Stimulated activated naive B cell treated with anti-CD40 and anti-IgM and Interleukin-4, amounts not matched to agents 10 μg/mL and 1 μg/mL and 100 μg/mL, for 72 hours (primary cell): ENCODE measurements at places on chromosomes 7 and 10.

GRCh38 chr10:99648717-99649116, 10.6 kb upstream of the ENTPD7 start:
- DNase-seq, result no peak

DNA sequence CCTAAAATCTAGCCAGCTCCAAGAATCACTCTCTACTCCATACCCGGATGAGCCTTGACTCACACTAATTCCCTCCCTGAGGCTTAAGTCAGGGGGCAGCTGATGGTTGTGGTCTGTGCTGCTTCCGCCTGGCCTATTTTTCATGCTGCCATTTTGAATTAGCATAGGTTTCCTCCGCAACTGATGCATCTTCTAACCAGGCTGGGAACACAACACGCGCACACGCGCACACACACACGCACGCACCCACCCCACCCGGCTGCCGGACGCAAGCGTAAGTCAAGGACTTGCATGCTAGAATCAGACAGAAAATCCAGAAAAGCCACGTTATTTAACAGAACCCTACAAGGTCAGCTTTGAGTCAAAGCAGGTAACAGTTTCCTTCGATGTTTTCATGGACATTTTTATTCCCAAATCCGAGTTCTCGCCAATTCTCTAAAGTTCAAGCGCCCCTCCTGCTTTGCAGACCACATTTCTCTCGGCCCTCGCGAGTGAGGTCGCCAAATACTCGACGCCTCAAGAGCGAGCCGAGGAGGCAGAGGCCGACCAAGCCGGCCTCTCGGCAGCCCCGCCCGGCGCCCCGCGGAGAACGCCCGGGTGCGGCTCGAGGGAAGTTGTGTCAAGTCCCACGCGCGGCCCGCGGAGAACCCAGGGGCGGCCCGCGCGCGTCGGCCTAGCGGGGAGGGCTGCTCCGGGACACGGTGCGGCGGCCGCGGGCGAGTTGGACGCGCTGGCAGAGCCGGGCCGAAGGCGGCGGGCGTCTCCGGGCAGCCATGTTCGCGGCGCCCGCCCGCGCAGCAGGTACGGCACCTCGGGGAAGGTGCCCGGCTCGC, 961 bp downstream of the SCRN1 start:
- DNase-seq, result no peak

DNA sequence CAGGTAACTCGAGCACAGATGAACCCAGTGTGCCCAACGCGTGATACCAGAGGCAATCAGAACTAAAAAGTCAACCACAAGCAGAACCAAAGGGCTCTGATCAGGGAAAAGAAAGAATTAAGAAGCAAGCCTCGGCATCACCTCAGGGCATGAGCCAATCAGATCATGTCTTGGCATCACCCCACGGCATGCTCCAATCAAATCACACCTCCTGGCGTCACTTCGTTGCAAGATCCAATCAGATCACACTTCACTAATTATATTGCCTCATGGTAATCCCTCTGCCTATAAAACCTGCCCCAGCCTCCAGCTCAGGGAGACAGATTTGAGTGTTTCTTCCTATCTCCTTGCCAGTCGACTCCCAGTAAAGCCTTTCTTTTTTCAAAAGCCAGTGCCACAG, 46.8 kb downstream of the TYW1B start:
- no peak for DNase-seq

- peak; percentile 59 for DNase-seq
These were observed 618 bp downstream of the KIF5B start for GRCh38 chr10:32055478-32056135.

DNA sequence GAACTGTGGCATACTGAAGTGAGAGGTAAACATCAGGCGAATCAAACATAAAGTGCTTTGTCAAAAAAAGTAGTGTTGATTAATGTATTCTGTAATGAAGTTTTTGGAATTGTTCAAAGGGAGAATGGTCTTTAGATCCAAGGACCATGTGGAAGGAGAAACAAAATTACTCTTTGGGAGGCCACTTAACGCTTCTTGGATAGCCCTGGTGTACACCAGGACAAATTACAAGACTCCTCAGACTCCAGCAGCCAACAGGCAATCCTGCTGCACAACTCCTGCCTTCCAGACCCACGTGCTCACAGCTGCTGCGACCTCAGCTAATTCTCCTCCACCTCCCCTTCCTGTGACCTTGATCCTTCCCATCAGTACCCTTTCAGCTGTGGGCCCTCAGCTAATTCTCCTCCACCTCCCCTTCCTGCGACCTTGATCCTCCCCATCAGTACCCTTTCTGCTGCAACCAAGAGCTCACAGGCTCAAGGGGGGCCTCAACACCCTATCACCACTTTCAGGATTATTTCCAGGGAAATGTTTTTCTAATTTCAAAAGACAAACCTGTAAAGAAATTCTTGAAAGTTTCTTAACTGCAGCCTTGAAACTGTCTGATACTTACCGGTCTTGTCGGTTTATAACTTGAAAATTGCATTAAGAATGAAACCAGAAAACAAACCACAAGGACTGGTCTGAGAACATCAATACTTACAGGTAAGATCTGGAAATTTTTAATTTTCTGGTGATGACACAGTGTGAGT, 29.7 kb upstream of the DDC start:
- DNase-seq, result no peak

DNA sequence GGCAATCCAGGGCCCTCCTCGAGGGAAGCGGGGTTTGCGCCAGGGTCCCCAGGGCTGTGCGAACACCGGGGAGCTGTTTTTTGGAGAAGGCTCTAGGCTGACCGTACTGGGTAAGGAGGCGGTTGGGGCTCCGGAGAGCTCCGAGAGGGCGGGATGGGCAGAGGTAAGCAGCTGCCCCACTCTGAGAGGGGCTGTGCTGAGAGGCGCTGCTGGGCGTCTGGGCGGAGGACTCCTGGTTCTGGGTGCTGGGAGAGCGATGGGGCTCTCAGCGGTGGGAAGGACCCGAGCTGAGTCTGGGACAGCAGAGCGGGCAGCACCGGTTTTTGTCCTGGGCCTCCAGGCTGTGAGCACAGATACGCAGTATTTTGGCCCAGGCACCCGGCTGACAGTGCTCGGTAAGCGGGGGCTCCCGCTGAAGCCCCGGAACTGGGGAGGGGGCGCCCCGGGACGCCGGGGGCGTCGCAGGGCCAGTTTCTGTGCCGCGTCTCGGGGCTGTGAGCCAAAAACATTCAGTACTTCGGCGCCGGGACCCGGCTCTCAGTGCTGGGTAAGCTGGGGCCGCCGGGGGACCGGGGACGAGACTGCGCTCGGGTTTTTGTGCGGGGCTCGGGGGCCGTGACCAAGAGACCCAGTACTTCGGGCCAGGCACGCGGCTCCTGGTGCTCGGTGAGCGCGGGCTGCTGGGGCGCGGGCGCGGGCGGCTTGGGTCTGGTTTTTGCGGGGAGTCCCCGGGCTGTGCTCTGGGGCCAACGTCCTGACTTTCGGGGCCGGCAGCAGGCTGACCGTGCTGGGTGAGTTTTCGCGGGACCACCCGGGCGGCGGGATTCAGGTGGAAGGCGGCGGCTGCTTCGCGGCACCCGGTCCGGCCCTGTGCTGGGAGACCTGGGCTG, 26.0 kb downstream of the PRSS2 start:
- peak; percentile 39 for DNase-seq

GRCh38 chr7:36336390-36336789, 53.3 kb upstream of the ANLN start:
- no peak for DNase-seq

GRCh38 chr10:21692916-21693315, 158.9 kb downstream of the MLLT10 start:
- no peak for DNase-seq

GRCh38 chr10:132711613-132712121, 74.3 kb downstream of the NKX6-2 start:
- no peak for DNase-seq

GRCh38 chr7:26457696-26458327, 166.2 kb downstream of the SNX10 start:
- no peak for DNase-seq

GRCh38 chr10:24603333-24603732, 120.4 kb downstream of the ARHGAP21 start:
- DNase-seq, result no peak

DNA sequence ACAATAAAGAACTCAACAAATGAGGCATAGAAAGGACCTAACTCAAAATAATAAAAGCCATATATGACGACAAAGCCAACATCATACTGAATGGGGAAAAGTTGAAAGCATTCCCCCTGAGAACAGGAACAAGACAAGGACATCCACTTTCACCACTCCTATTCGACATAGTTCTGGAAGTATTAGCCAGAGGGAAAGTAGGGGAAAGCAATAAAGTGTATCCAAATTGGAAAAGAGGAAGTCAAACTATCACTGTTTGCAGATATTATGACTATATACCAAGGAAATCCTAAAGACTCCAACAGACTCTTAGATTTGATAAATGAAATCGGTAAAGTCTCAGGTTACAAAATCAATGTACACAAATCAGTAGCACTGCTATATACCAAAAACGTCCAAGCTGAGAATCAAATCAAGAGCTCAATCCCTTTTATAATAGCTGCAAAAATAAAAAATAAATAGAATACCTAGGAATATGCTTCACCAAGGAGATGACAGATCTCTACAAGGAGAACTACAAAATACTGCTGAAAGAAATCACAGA, 4.8 kb downstream of the ANXA7 start:
- DNase-seq, result no peak

GRCh38 chr10:102072673-102073527, 7.8 kb downstream of the HPS6 start:
- DNase-seq, result peak; percentile 61

GRCh38 chr10:60877061-60877776, 66.8 kb downstream of the RHOBTB1 start:
- DNase-seq, result no peak

DNA sequence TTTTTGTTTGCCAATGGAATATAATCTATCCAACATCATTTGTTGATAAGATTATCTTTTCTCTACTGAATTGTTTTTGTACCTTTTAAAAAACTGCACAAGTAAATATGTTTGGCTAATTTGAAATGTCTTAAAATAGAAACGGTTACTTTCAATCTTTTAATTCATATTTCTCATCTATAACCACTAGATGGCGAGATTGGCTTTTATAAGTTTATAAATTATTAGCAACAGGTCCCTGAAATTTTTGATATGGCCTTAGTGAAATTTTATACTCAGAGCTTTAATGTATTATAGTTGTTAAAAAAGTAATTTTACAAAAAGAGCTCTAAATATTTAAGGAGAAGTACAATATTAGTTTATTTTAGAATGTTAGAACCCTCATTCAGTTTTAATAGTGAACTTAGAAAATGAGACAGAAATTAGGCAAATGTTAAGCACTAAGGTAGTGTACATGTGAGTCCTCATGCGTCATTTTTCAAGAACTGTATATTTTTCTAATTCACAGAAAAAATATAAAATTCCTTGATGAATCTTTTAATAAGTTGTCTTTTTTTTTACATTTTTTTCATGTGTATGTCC, 592.5 kb downstream of the ARL4A start:
- no peak for DNase-seq

GRCh38 chr7:32670110-32671025, 175.1 kb downstream of the AVL9 start:
- no peak for DNase-seq

GRCh38 chr10:20330246-20330645, 514.0 kb downstream of the PLXDC2 start:
- no peak for DNase-seq

- DNase-seq, result no peak
These were observed 170.8 kb downstream of the RNF216 start for GRCh38 chr7:5610500-5611186.

- no peak for DNase-seq
These were observed 399.3 kb upstream of the PRKCQ start for GRCh38 chr10:6979371-6979770.

- DNase-seq, result no peak
These were observed 105.7 kb downstream of the GRK5 start for GRCh38 chr10:119313024-119313423.

DNA sequence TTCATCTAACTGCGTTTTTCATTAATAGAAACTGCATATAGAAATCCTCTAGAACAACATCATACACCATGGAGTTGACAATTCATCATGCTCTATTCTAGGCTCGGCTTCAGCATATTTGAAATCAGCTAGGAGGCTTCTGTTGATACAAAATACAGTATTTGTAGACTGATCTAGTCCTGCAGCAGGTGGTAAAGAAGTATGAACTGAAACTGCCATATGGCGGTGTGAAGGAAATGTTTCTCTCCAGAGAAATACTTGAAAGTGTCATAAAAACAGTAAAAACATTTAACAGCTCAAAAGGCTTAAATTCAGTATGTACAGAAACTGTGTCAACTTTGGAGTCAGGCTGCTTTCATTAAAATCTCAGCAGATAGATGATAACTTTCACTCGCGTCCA, 32.0 kb upstream of the MYO3A start:
- DNase-seq, result no peak

DNA sequence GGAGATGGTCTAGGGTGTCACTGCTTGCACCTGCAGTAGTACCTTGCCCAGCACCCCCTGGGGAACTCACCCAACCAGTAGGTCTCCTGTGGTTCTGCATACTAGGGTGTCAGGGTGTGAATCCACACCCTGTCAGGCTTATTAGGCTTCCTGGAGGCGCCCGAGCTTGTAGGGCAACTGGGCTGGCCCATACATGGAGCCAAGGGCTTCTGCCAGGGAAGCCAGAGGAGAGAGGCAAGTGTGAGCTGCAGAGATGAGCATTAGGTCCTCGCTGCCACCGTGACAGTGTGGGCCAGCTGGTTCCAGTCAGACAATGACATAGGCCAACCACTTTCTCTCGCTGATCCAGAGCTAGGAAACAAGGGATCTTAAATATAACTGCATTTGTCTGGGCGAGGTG, 11.2 kb downstream of the MXI1 start:
- no peak for DNase-seq

- DNase-seq, result no peak
These were observed 23.4 kb upstream of the ZC3HAV1 start for GRCh38 chr7:139132887-139133286.

DNA sequence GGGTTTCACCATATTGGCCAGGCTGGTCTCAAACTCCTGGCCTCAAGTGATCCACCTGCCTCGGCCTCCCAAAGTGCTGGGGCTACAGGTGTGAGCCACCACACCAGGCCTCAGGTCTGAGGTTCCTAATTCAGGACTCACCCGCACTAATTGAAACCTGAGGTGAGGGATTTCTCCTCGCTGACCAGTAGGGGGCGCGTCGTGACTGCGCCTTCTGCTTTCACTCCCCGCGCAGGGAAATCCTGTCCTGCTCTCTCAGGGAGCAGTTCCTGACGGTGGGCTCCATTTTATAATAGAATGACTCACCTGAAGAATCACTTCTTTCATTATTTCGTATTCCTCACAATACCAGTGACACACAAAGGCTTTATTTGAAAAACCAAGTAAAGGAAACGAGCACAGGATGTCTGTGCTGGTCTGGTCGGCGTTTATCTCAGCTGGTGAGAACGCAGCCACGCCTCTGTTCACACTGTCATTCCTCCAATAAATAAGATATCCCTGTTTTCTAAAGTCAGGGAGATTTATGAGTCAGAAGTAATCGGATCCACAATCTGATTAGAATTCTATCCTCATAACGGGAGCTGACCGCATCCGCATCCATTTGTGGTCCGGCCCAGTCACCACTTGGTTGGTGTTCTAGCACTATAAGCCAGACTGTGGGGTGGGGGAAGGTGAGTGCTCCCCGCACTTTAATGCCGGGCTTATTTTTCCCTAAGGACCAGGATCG, 35.4 kb downstream of the BAG3 start:
- DNase-seq, result peak; percentile 73
